ENCODE measurements at places on chromosomes 6 and 20. TPM values are rescaled to one million over a fixed set of nuclear protein-coding genes. Genes with fewer than 3 reads are reported as not detected.

BPIFB3 gene
- total RNA-seq = not detected

FOXS1 gene
- total RNA-seq = 8.3 TPM

RBPJL gene
- not detected for total RNA-seq

- no peak for DNase-seq
Measured at GRCh38 chr6:33392595-33392948, 949 bp downstream of the KIFC1 start.

CNR1 gene
- 14.2 TPM for total RNA-seq

GRCh38 chr6:107540465-107540857, 50.5 kb downstream of the SOBP start:
- DNase-seq = no peak

DNA sequence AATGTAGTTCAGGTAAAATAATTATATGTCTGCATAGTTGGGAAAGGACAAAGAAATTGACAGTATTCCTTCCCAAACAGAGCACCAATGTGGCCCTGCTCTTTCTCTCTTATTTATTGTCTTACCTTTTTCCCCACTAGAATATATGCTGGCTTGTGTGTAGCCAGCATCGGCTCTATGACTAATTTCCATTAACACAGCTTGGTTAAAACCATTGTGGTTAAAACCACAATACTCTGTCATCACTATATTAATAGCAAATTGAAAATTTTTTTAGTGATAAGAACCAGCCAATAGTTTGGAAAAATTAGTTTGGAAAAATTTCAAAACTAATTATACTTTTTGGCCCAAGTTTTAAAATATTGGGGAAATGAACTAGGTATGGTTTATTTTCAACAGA, 535.1 kb downstream of the UTRN start:
- DNase-seq = no peak

GRCh38 chr6:23174781-23175361, 605.5 kb downstream of the HDGFL1 start:
- no peak for DNase-seq

DNA sequence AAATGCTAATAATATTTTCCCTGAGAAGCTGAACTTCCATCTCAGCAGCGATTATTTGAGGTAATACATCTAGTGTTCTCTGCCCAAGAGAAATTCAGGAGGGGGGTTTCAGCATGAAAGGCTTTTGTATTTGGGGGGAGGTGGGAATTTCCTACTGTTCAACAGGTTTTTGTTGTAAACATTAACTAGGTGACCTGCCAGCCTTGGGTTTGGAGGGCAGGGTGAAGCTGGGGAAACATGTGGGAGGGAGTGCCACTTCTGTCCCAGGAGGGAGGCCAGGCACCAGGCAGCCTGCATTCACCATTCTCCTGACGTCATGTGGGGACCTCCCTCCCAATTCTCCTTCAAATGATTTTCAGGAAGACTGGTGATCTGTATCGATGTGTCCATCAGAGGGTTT, 37.7 kb upstream of the PKHD1 start:
- DNase-seq = no peak

DOK5 gene
- 1.2 TPM for total RNA-seq
